ENCODE measurements at places on chromosomes 11 and 22.

DNA sequence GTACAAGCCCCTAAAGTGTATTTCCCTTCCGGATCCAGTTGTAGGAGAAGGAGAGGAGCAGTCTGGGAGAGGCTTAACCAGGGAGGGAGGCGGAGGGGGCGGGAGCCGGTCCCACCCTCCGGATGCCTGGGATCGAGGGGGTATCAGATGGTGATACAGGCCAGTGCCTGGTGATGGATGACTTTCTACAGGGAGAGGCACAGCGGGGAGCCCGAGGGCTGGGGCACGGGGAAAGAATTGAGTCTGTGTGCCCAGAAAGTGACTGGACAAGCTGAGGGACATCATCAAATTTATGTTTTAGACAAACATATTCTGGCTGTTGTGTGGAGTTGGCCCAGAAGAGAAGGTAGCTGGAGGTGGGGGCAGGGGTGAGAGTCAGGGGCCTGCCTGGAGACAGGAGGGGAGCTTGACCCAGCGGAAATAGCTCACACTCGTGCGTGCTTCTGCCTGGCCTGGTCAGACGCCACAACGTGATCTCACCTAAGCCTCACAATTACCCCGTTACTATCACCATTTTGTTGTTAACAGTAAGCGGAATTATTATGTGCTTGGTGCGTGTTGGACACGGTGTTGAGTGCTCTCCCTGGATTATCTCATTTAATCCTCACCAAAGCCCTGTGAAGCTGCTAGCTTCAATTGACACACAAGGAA, 42.4 kb downstream of the AMPD3 start:
- DNase-seq = no peak

DNA sequence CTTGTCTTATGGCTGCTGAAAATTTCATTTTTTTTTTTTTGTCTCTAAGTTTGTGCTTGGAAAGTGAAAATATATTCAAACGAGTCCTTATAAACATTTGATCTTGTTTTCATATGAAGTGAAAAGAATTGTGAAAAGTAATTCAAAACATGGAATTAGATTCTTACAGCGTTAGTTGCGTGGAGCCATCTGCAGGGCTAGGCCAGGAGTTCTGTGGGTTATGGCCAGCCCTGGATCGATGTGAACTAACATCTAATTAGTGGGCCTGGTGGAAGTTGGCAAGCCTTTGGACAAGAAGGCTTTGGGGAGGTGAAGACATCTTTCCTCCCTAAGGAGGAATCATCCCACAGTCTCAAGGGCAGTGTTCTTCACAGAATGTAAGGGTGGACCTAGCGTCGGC, 37.2 kb downstream of the PARVA start:
- DNase-seq = no peak

DNA sequence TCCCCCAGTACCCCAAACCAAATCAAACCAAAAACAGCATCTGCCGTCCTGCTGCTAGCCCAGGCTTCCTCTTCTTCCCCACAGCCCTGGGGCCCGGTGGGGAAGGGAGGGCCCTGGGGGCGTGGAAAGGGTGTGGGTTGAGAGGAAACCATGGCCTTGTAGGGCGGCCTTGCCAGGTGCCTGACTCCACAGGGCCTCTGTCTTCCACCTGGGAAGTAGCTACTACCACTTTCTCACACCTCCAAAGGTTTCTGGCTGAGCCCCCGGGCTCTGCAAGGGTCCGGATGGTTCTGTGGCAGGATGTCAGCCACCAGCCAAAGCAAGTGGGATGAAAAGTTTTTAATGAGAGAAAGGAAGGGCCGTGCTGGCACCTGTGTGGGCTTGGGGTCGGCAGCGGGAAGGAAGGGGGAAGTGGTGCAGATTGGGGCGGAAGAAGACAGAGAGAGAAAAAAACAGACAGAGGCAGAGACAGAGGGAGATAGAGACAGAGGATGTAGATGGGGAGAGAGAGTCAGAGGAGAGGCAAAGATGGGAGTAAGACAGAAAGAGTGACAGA, 10.5 kb downstream of the TPST2 start:
- peak; percentile 39 for DNase-seq

DNA sequence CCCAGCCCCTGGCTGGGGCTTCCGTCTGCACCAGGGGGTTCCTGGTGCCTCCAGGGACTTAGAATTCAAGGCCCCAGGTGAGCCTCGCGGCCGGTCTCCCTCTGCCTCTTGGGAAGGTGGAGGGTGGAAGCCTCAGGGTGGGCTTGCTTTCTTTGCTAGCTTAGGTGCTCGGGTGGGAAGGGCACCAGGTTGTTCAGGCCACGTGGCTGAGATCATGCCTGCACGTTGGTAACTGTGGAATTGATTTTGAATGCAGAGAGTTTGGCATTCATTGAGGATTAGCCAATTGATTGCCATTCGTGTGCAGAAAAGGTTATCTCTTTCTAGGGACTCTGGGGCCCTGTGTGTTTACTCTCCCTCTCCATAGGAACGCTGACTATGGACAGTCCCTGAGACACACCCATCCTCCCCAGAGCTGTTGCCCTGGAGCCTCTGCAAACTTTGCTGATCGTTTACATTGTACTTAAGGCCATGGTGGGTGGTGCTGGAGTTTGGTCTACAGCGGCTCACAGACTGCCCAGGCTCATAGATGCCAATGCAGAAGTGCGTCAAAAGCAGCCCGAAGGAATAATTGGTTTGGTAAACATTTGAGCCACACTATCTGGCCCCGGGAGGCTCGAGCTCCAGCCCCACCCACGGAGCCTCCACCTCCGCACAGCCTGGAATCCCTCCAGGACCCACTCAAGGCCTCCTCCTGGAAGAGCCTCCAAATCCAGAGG, 1457.7 kb downstream of the BRD1 start:
- no peak for DNase-seq

DNA sequence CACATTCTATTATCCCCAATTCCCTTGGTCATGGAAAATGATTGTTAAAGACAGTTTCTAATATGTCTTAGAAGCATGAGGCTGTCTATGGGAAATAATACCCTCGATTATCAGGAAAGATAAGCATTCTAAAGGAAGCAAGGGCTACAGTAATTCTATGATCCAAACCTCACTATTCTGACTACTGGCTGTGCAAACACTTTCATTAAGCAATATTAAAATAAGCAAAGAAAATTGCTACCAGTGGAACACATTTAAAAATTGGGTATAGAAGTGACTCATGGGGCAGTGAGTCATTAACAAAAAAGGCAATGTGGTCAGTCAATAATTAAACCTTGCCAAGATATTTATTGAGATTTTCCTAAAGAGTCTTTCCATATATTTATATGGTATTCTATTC, 1415.2 kb upstream of the TENM4 start:
- no peak for DNase-seq

- DNase-seq = no peak
Measured at GRCh38 chr11:112212290-112212689, 13.9 kb upstream of the PTS start.

GRCh38 chr11:78493413-78493975, 75.9 kb upstream of the GAB2 start:
- DNase-seq = no peak

GRCh38 chr11:47271961-47272661, 2.2 kb downstream of the MADD start:
- DNase-seq = no peak

DNA sequence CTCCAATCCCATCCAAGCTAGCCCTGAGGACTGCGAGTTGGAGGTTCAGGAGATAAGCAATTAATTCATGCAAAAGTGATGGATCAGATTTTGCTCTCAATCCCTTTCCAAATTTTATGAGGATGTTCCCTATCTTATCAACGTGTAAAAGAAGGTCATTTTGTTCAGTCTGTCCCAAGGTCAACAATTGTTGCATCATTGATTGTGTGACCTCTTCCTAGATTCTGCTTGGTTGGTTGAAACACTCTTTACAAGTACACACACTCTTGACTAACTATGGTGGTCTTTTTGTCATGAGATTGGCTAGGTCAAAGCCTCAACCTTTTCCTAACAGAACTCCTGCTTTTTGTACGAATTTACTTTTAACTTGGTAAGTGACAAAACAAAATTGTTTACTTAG, 41.7 kb downstream of the COMMD9 start:
- no peak for DNase-seq

DNA sequence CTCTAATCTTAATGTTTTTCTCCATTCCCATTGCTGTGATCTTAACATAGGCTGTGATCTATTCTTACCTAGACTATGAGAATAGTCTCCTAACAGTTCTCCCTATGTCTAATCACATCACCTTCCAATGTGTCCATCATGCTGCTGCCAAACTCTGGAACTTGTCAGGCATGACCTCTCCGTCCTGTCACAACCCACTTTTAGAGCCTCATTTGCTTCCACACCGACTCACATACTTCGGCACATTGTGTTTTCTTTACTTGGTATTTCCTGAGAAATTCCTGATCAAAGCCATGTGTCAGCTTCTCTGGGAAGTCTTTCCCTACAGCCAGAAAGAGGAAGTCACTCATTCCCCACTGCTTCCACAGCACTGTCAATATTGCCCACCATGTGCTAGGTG, 40.5 kb upstream of the BIRC3 start:
- DNase-seq = no peak

GRCh38 chr11:95406271-95406670, 175.3 kb upstream of the SESN3 start:
- DNase-seq = no peak

- DNase-seq = no peak
Measured at GRCh38 chr11:75931124-75931523, 116.1 kb downstream of the UVRAG start.

- no peak for DNase-seq
Measured at GRCh38 chr11:60469723-60470122, 14.1 kb downstream of the MS4A1 start.

- DNase-seq = no peak
Measured at GRCh38 chr22:23419171-23419570, 160.9 kb downstream of the IGLL1 start.

DNA sequence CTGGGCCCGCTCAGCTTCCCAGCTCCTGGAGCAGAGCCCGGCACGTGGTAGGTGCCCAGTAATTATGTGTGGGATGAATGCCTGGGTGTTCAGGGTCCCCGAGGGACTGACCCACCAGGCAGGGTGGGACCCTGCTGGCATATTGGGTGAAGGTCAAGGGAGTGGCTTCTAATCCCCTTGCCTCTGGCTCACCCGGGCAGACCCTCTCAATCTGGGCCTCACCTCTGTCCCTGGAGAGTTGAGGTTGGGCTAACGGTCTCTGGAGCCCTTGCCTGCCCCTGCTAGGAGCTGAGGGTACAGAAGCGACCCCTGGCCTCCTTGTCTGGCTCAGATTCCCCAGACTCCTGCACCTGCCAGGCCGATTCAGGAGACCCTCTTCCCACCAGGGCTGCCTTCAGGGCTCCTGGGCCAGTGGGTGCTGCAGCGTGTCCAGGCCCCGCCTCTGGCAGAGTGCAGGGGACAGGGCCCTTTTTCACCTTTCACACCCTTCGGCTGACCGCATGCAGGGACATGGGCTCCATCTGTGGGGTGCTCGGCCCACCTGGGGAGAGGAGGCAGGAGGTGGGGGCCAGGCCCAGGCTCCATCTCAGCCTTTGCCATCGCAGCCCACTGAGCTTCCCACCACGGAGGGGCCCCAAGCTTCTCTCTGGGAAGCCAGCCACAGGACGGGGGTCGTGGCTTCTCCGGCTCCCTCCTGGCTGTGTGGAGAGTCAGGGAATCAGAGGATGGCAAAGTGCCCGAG, 3.8 kb upstream of the CTSD start:
- DNase-seq = no peak

DNA sequence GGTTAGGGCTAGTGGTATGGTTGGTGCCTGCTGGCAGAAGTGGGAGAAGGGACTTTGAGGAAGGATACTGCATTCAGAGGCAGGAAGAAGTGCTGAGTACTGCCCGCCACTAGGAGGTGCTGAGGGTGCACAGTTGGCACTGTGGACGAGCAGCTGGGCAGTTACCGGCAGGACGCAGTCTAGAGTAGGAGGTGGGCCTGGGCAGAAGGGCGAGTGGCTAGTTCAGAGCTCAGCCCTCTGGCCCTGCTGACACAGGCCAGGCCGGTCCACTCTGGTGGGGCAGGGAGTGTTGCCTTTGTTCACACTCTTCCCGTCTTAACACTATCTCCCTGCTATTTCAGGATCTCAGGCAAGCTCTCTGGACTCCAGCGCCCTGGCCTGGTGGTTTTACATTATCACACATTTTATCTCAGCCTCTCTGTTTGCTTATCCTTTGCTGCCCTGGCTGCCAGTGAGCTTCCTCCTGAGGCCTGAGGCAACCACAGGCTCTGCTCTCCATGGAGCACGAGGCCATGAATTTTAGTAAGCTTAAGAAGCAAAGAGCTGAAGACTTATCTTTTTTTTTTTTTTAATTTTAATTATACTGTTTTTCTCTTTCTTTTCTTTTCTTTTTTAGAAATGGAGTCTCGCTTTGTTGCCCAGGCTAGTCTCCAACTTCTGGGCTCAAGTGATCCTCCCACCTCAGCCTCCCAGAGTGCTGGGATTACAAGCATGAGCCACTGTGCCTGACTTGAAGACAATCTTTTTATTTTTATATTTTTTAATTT, 26.9 kb downstream of the SNAP29 start:
- DNase-seq = peak; percentile 24

GRCh38 chr11:82796998-82797961, 63.6 kb upstream of the FAM181B start:
- no peak for DNase-seq

DNA sequence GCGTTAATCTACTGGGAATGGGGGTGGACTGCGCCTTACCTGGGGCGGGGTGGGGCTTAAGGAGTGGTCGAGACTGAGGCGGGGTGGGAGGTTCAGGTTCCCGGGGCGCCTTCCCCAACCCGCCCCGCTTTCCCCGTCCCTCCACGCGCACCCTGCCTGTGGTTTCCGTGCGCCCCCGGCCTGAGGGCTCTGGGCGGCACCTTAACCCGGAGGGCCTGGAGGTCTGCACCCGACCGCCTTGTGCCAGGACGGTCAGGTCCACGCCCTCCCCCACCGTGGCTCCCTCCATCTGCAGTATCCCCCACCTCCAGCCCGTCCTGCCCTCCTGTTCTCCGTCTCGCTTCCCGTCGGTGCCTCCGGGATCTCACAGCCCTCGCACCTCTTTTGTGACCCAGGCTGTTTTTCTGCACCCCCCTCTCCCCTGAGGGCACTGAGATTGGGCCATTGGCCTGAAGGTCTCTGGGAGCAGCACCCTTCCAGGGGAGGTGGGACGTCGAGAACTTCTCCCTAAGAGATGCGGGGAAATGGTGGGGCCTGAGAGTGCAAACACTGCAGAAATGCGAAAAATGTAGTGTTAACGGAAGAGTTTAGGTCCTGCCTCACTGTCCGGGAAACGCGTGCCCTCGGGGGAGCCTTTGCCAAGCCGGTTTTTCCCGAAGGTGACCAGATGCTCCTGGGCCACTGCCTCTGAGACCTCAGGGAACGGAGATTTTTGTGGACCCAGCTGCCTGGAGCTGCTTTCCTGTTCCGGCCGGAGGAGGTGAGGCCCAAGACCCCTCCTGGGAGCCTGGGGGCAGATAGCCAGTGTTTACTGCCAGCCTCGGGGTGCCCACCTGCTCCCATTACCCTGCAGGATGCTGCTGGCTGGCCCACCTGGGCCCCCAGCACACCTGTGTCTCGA, 1.2 kb upstream of the ASCL2 start:
- DNase-seq = no peak

- DNase-seq = no peak
Measured at GRCh38 chr22:47139013-47139789, 376.8 kb downstream of the TBC1D22A start.

DNA sequence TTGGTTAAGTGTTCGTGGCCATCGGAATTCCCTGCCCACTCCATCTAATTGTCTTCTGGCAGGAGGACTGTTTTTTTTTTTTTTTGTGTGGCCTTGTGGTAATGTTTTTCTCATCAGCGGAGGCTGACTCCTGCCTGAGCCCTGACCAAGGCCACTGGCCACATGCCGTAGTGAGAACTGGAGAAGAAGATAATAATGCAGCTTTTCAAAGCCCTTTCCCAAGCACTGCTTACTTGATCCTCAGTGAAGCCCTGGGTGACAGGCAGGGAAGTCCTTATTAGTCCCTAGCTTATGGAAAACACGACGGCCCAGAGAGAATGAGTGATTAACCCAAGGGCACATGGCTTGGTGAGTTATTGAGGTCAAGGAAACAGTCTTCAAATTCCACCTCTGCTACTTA, 71.2 kb downstream of the ADM start:
- DNase-seq = no peak

All from stimulated activated CD4-positive, alpha-beta T cell treated with anti-CD3 and anti-CD28 coated beads, Interleukin-4, amount 100 ng/mL, for 48 hours (primary cell).